ENCODE measurements at places on chromosomes 11 and 22.
A peak's percentile ranks its signal among the peaks of the same experiment; 100 is the strongest.

DNA sequence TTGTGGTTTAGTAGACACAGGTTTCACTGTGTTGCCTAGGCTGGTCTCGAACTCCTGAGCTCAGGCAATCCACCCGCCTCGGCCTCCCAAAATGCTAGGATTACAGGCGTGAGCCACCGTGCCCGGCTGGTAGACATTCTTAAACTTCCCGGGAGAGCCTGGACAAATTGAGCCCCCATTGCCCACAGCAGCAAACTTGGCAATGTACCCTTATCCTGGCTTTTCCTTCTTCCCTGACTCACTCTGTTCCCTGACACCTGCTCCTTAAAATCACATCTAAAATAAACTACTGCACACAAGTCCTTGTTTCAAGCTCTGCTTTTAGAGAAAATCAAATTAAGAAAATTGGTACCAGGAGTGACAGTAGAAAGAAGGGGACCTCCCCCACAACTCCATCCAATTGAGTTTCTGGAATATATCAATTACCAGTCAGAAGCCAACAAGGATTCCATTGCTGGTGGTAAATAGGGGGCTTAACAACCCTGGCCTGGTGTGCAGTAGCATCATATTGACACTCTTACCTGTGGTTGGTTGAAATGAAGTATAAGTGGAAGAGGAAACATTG lies 7.4 kb upstream of the MCHR1 start:
- no peak for DNase-seq

GRCh38 chr11:46559815-46560214 lies 34.0 kb downstream of the AMBRA1 start:
- no peak for DNase-seq

GRCh38 chr11:113567867-113568544 lies 92.8 kb upstream of the DRD2 start:
- no peak for DNase-seq

DNA sequence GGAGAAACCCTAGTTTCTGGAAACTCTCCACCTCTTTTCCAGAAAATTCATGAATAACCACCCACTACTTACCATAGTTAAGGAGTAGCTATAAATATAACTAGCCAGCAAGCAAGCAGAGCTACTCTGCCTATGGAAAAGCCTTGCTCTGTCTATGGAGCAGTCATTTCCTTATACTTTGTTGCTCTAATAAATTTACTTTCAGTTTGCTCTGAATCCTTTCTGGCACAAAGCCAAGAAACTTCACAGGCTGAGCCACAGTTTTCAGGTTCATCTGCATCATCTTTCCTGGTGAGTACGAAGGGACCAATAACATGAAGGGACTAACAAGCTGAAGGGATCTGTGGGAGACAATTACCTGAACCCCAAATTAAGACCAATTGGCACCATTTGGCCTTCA lies 4.6 kb downstream of the OR4C45 start:
- DNase-seq = no peak

GRCh38 chr11:19670030-19670791 lies 42.4 kb upstream of the NAV2 start:
- DNase-seq = no peak

- DNase-seq = no peak
Measured at GRCh38 chr11:46800177-46800576, 45.9 kb downstream of the CKAP5 start.

DNA sequence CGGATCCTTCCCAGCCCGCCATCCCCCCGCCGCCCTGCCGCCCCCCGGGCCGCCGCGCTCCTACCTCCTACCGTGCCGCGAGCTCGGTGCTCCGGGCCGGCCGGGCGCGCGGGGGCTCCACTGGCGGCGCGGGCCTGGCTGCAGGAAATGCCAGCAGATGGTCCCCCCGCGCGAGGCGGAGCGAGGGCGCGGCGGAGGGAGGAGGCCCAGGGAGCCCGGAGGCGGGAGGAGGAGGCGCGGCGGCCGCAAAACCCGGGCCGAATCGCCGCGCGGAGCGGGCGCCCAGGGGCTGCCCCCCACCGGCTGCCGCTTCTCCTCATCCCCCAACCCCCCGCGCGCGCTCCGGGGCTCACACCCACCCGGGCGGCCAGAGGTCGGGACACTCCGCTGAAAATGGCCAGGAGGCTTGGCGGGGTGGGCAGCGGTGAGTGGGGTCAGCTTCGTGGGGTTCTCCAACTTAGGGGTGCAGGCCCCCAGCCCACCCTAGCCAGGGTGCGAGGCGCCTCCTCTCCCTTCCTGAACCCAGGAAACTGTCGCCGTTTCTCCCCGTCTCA lies at the start of gene OSBPL5:
OSBPL5 (minus strand) TSS at position 159 of the 554 bp plus-strand sequence. CDS start 36,162 bp downstream, outside the sequence.
- peak; percentile 78 for DNase-seq

DNA sequence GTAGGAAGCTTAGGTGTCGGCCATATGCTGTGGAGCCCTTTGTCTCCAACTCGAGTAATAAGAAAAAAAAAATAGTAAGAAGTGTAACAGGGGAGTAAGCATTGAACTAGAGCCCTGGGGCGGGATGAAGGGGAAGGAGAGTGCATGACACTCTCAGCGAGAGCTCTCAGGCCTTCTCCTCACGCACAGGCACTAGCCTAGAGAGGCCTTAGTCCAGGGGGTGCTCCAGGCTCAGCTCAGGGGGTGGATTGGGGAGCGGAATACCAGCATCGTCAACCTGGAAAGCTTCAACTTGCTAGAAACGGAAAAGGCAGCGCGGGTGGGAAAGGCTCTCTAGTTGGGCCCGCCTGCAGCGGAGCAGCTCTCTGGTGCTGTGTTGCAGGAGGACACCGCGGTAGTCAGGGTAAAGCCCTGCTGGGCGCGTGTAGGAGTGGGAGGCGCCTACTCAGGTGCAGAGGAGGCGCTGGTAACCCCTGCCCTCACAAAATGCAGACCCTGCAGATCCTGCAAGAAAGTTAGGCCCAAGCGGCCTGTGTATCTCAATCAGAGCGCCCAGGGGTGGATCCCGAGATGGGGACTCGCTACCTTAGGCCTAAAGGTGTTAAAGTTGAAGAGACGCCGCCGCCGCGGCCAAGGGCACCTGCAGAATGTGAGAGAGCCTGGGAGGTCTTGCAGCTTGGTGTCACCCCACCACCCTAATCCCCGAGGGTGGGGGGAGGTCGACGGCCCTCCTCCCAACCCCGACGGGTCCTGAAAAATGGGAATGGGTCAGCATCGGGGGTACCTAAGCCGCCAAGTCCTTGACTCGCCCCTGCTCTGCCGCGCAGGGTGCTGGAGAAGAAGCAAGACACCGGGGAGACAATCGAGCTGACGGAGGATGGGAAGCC lies 2.8 kb downstream of the SLC17A6 start:
- DNase-seq = no peak

Measured in activated T-cell treated with anti-CD3 and anti-CD28 coated beads, Interleukin-2, amount 50 U/mL, for 72 hours (primary cell).